Left renal pelvis (tissue), 4 donors: ENCODE measurements at places on chromosomes 13 and 19.

DNA sequence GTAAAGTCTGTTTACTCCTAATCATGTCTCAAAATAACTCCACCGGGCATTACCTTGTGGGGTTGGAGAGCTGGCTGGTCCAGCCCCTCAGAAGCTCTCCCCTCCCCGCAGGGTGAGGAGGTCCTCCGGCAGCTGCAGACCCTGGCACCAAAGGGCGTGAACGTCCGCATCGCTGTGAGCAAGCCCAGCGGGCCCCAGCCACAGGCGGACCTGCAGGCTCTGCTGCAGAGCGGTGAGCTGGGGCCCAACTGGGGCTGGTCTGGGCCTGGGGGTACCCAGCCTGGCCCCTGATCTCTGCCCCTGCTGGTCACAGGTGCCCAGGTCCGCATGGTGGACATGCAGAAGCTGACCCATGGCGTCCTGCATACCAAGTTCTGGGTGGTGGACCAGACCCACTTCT lies 20.2 kb downstream of the HIPK4 start:
- no peak for DNase-seq

- no peak for DNase-seq
Measured at GRCh38 chr13:83295686-83296085, 586.6 kb downstream of the SLITRK1 start.

- DNase-seq, result no peak
Measured at GRCh38 chr19:14091081-14091812, 696 bp upstream of the SAMD1 start.

- DNase-seq, result no peak
Measured at GRCh38 chr19:53374743-53375142, 9.2 kb downstream of the ZNF525 start.

DNA sequence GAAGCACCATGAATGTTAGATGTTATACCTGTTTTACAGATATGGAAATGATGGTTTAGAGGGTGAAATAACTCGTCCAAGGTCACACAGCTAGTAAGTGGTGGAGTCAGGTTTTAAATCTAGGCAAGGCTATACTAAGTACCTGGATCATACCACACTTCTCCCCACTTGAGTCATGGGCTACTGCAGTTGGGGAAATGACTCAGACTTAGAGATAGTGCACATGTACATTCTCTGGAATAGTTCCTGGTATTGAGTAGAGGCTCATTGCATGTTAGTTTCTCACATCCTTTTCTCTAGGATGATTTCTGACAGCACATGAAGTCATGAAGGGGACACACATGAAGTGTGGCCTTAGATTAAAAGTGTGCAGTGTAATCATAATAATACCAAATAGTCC lies 76.2 kb upstream of the TNFSF11 start:
- no peak for DNase-seq

DNA sequence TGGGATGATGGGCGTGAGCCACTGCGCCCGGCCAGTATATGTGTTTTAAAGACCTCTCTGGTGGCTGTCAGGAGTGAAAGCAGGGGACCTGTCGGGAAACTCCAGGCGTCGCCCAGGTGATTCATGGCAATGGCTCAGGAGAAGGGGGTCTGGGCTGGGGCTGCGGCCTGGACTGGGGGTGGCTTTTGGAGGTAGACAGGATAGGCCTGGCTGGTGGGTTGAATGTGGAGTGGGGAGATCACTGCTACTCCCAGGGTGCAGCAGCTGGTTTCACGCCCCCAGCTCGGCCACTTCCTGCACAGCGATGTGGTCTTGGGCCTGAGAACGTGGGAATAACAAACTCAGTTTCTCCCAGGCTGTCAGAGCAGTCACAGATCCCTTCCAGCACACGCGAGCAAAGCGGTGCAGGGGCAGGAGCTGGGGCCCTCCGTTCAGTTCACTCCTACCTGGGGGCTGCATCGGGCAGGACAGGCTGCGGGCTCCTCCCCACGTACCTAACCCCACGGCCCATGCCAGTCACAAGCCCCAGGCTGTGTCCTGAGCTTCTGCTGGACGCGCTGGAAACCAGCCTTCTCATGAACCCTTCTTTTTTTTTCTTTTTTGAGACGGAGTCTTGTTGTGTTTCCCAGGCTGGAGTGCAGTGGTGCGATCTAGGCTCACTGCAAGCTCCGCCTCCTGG lies 18.9 kb downstream of the KDM4B start:
- no peak for DNase-seq

GRCh38 chr13:92843549-92843948 lies 383.1 kb upstream of the GPC6 start:
- no peak for DNase-seq

GRCh38 chr19:39403331-39404312 lies 3.0 kb upstream of the ZFP36 start:
- DNase-seq, result no peak

DNA sequence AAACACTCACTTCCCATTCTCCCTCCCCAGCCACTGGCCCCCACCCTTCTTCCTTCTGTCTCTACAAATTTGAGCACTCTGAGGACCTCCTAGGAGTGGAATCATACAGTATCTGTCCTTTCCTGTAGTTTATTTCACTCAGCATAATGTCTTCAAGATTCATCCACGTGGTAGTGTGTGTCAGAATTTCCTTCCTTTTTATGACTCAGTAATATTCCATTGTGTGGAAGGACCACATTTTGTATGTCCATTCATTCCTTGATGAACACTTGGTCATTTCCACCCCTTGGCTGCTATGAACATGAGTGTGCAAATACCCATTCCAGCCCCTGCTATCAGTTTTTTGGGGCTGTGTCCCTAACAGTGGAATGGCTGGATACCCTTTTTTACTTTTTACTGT lies 9.8 kb downstream of the KLF2 start:
- no peak for DNase-seq

GRCh38 chr13:54536112-54536511 lies 1507.5 kb downstream of the OLFM4 start:
- no peak for DNase-seq

GRCh38 chr13:40181203-40181845 lies 485.1 kb downstream of the FOXO1 start:
- DNase-seq, result no peak

GRCh38 chr13:39196965-39197646 lies 158.8 kb downstream of the NHLRC3 start:
- DNase-seq, result no peak

GRCh38 chr19:30734669-30735068 lies 362.5 kb downstream of the ZNF536 start:
- no peak for DNase-seq
